ENCODE measurements at places on chromosomes 5 and 9. TPM values are rescaled to one million over a fixed set of nuclear protein-coding genes. Genes with fewer than 3 reads are reported as not detected.

SPOCK1 gene
- total RNA-seq = 59.8 TPM

GNA14 gene
- total RNA-seq = 4.8 TPM

SLC36A2 gene
- not detected for total RNA-seq

MYMK gene
- not detected for total RNA-seq

Data from mesenteric fat pad (tissue), 1 donor.